ENCODE measurements at places on chromosomes 11 and 22. TPM values are rescaled to one million over a fixed set of nuclear protein-coding genes. Genes with fewer than 3 reads are reported as not detected.

DNA sequence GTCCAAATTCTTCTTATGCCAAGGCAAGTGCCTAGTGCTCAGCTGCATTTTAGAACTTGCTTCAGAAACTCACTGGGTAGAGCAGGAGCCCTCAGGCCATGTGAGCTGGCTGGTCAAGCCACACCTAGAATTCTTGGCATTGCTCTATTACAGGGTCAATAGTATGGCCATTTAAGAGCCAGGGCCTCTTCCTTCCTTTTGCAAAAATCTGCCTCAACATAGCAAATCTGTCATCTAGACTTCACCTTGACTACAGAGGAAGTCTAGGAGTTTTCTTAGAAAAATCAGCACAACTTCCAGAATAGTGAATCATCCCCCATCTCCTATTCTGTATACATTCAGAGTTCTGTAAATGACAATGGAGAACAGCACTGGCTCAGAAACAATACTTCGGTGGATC, 112.0 kb upstream of the TTC12 start:
- no peak overlapping the region for H3K27ac ChIP-seq
- H3K27me3 ChIP-seq, result no peaks in the 10 kb centered on the region
- H3K4me1 ChIP-seq, result no peaks in the 10 kb centered on the region
- no peaks in the 10 kb centered on the region for H3K36me3 ChIP-seq
- no peak overlapping the region for H3K4me3 ChIP-seq

GRCh38 chr11:35253237-35253636, 114.3 kb downstream of the CD44 start:
- no peaks in the 10 kb centered on the region for H3K36me3 ChIP-seq
- no peak overlapping the region for H3K4me3 ChIP-seq
- H3K27ac ChIP-seq, result no peak overlapping the region
- H3K4me1 ChIP-seq, result no peaks in the 10 kb centered on the region
- DNase-seq, result no peak

- H3K4me1 ChIP-seq, result peaks cover 10% of the 10 kb centered on the region
- H3K27ac ChIP-seq, result peak within 1 kb of the TSS; percentile 90
- peak; percentile 91 for DNase-seq
- no peaks in the 10 kb centered on the region for H3K27me3 ChIP-seq
- H3K4me3 ChIP-seq, result peak within 1 kb of the TSS; percentile 73
Measured at GRCh38 chr11:47565340-47566148, at the start of gene PTPMT1. Gene PTPMT1, plus strand, starts transcription at chr11:47565599. Its CDS starts 24 bp downstream, at chr11:47565623.

DNA sequence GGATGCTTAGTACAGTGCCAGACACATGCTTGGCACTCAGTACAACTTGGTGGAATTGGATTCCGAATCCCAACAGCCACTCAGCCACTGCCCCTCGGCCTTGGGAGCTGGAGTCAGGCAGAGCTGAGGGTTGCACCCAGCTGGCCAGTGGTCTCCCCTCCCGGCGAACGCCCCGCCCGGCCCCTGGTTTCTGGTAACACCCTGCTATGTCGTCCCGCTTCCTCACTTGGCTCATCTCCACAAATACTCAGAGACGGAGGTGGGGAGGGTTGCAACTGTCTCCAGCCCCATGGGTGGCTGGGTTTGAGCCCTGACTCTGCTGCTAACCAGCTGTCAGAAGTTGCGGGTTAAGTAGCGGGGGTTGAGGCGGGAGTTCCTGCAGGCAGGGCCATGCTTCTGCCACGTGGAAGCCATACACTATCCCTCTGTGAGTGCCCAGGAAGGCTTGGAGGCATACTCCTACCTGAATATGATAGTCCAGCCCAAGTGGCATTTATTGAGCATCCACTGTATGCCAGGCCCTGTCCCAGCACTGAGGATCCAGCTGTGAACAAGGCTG, 67.1 kb downstream of the GRIK4 start:
- DNase-seq, result no peak
- no peak overlapping the region for H3K4me3 ChIP-seq
- no peaks in the 10 kb centered on the region for H3K4me1 ChIP-seq

GRCh38 chr22:24938741-24939341, 7.7 kb downstream of the LHFPL7 start:
- H3K36me3 ChIP-seq, result no peaks in the 10 kb centered on the region
- H3K4me3 ChIP-seq, result no peak overlapping the region
- no peaks in the 10 kb centered on the region for H3K4me1 ChIP-seq
- no peaks in the 10 kb centered on the region for H3K27me3 ChIP-seq
- H3K27ac ChIP-seq, result no peak overlapping the region

DNA sequence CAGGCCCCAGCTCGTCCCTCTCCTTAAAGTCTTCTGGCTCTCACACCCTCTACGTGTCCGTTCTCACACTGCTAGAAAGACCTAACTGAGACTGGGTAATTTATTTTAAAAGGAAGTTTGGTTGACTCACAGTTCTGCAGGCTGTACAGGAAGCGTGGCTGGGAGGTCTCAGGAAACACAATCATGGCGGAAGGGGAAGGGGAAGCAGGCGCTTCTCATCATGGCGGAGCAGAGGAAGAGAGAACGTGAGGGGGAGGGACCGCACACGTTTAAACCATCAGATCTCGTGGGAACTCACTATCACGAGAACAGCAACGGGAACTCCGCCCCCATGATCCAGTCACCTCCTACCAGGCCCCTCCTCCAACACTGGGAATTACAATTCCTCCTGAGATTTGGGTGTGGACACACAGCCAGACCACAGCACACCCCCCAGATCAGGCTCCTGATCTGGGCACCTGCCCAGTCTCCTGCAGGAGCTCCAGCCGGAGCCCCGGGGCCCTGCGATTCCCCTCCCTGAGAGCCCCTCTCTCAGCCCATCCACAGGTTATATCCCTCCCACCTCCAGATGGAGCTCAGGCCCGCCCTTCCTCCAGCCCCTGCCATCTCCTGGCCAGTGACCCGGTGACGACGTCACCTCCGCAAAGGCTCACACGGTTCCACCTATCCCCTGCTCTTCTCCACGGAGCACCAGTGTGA, 170.2 kb downstream of the BRD1 start:
- H3K27ac ChIP-seq, result no peak overlapping the region
- H3K4me1 ChIP-seq, result no peaks in the 10 kb centered on the region
- no peaks in the 10 kb centered on the region for H3K36me3 ChIP-seq
- no peaks in the 10 kb centered on the region for H3K27me3 ChIP-seq
- no peak overlapping the region for H3K4me3 ChIP-seq
- no peak for DNase-seq

GRCh38 chr11:23099256-23099655, 239.0 kb upstream of the CCDC179 start:
- no peak overlapping the region for H3K27ac ChIP-seq
- no peak for DNase-seq
- no peaks in the 10 kb centered on the region for H3K4me1 ChIP-seq
- H3K4me3 ChIP-seq, result no peak overlapping the region
- H3K36me3 ChIP-seq, result no peaks in the 10 kb centered on the region

GRCh38 chr22:42747701-42748513, 27.2 kb upstream of the A4GALT start:
- peak; percentile 34 for DNase-seq
- peaks cover 11% of the 10 kb centered on the region for H3K4me1 ChIP-seq

DNA sequence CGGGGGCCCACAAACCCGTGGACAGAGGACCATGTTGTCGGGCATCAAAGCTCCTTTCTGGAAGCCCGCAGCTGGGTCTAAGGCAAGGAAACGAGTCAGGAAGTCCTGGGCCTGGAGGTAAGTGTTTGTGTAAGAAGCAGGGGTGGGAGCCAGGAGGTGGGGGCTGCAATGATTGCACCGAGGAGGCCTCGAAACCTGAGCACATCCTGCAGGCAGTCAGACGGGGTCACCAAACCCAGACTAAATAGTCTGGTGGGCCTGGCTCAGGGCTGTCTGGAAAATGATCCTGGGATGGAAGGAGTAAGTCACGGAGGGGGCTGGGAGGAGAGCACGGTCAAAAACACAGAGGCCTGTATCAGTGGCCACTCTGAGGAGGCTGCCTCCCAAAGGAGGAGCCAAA, 539.2 kb downstream of the MN1 start:
- no peak overlapping the region for H3K27ac ChIP-seq
- no peak overlapping the region for H3K4me3 ChIP-seq
- no peaks in the 10 kb centered on the region for H3K4me1 ChIP-seq
- no peak for DNase-seq
- no peaks in the 10 kb centered on the region for H3K27me3 ChIP-seq
- H3K36me3 ChIP-seq, result no peaks in the 10 kb centered on the region

The UPK3A gene
- total RNA-seq, result not detected

The SLC22A9 gene
- not detected for total RNA-seq

The LARGE2 gene
- 10.9 TPM for total RNA-seq

The RBMXL2 gene
- not detected for total RNA-seq

The TREH gene
- not detected for total RNA-seq

The OR10D3 gene
- total RNA-seq, result not detected

The CABP7 gene
- total RNA-seq, result not detected
